ENCODE measurements at places on chromosomes 5 and 9.

- DNase-seq: no peak
These were observed 5.2 kb upstream of the RPL26L1 start for GRCh38 chr5:172953776-172954675.

GRCh38 chr5:178424810-178425177, 165.4 kb downstream of the COL23A1 start:
- DNase-seq: no peak

- no peak for DNase-seq
These were observed 32.4 kb downstream of the ABHD17B start for GRCh38 chr9:71878327-71879274.

GRCh38 chr9:80906728-80907127, 782.6 kb downstream of the TLE1 start:
- DNase-seq: no peak

GRCh38 chr5:100023536-100023935, 511.6 kb upstream of the FAM174A start:
- DNase-seq: no peak

DNA sequence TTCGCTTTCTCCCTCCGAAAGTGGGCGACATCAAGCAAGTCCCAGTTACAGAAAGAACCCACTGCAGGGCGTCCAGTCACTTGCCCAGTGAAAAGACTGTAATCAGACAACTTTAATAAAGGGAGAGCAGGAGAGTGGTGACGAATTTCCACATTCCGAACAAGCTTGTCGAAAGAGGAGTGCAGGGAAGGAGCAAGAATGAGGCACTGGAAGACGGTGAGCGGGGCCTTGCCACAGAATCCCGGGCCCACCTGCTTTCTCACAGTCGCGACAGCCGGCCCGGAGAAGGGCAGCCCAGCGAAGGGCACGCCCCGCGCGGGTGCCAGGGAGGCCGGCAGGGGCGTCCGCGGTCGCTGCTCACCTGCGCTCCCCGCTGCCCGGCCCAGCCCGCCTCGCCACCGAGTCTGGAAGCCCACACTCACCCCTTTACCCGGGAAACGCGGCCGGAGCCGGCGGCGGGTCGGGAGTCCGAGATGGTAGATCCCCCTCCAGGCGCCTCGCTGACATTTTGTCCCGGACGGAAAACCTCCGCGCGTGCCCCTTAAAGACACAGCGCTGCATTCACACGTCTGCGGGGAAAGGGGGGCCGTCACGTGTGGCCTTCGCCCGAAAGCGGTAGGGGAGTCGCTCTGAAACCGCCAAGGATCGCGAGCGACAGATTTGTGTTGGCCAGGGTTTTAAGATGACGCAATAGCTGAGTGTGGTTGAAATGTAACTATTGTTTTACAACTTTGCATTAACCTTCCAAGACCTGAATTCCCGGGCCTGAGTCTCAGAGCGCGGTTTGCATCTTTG, at the start of gene ZBED3:
Gene ZBED3, minus strand, starts transcription at position 597 of the 795 bp plus-strand sequence. CDS start 9,407 bp downstream, outside the sequence.
- peak; percentile 59 for DNase-seq

DNA sequence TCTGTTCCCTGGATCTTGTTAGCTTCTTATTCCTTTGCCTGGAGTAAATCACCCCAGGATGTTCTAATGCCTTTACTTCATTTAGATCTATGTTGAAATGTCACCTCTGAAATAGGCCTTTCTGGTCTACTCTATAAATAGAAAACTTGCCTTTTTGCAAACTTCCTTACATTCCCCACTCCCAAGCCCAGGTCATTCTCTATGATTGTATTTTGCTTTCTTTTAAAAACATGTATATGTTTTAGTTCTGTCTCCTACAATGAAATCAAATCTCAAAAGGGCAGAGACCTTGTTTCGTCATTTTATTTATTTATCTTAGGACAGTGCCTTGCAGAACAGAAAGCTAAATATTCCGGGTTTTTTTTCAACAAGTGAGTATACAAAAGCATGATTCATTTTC, 1657.7 kb upstream of the C9orf72 start:
- DNase-seq: no peak

DNA sequence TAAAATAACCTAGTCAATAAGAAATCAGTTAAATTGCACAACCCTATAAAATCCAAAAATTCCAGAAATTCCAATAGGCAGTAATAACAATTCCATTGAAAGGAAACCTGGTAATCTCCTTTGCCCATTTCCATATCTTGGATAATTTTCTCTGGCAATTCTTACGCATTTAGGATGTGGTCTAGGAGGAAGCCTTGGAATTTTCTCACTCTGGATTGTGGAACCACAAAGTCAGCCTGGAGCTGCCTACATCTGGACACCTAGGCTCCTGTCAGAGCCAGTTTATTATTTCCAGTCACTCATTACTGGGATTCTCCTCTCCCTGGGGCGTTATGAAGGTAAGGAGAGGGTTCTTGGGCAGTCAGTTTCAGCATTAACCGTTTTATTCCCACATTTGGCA, 40.3 kb upstream of the GNE start:
- no peak for DNase-seq

DNA sequence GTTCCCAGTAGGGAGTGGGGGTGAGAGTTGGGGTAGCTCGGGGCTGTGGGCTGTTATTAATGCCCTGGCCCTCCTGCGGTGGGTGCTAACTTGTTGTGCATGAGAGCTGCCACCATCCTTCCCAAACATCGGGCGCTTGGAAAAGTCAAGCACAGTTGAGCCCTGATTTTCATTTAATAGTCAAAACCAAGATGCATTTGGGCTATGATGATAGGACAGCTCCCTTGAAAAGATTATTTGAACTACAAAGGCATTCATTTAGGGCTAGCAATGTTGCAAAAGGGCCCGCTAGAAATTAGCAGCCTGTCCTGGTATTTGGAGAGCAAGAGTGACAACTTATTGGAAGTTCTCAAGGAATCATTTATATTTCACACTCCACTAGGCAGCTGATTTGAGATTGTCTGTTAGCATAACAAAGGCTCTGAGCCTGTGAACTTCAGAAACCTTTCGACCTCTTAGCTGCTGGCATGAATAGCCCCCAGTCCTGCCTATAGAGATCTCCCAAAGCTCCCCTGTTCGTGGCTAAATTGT, 128.2 kb upstream of the TMEM161B start:
- DNase-seq: no peak

DNA sequence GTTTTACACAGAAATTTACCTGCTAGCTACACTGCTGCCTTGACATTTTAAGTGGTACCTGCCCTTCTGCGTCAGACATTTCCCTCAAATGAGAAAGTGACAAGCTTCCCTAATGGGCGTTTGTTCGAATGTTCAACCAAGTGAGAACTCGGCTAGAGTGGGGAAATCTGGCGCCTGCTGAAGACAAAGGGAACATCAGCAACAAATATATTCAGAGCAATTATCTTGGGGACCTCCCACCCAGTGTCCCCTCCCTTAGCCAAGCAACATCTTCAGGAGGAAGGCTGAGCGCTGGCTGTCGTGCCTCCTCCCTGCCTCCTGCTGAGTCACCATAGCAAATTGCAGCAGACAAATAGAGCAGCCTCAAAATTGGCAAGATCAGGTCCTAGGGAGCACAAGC, 57.1 kb downstream of the MFAP3 start:
- no peak for DNase-seq

- DNase-seq: no peak
These were observed 9.9 kb downstream of the MLANA start for GRCh38 chr9:5900622-5901021.

GRCh38 chr5:36756848-36757247, 119.7 kb upstream of the NIPBL start:
- DNase-seq: no peak

- no peak for DNase-seq
These were observed 72.1 kb upstream of the ANKRD55 start for GRCh38 chr5:56305001-56305950.

- DNase-seq: no peak
These were observed 95.4 kb downstream of the HTR4 start for GRCh38 chr5:148558892-148559291.

DNA sequence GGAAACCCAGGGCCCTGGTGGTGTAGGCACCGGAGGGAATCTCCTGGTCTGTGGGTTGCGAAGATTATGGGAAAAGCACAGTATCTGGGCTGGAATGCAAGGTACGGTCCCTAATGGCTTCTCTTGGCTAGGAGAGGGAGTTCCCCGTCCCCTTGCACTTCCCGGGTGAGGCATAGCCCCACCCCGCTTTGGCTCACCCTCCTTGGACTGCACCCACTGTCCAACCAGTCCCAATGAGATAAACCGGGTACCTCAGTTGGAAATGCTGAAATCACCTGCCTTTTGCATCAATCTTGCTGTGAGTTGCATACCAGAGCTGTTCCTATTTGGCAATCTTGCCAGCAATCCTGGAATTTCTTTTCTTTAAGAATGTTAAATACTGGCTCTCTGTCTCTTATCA, 1429.1 kb downstream of the MAT2B start:
- DNase-seq: no peak

GRCh38 chr5:58462623-58463230, 2.8 kb upstream of the PLK2 start:
- DNase-seq: peak; percentile 17

GRCh38 chr9:70076678-70077077, 33.0 kb downstream of the MAMDC2 start:
- no peak for DNase-seq

DNA sequence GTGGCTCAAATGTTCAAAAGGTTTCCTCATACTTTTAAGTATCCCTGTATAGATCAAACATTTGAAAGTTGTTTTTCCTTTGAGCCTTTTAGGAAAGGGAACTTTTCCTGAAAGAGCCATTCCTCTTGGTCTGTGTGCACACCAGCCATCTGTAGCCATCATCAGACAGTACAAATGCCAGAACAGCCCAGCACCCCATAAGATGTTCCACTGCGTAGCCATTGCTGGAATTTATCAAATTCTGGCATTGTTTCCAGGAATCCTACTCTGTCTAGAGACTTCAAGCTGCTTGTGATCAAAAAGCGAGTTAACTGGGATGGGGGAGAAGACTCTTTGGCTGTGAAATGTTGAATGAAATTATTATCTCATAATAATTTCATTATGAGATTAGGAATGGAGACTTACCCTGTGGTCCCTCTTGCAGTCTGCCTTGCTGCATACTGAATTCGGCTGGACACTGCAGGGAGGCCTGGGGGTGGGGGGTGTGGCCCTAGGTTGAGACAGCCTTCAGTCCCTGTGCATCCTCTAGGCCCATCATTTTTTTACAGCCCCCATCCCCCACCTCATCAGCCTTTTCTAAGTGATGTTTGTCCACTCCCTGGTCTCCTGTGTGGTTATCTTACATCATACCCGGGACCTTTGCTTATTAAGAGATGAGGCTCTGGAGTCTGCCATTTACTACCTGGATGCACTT, 99.8 kb downstream of the RALGPS1 start:
- DNase-seq: no peak

DNA sequence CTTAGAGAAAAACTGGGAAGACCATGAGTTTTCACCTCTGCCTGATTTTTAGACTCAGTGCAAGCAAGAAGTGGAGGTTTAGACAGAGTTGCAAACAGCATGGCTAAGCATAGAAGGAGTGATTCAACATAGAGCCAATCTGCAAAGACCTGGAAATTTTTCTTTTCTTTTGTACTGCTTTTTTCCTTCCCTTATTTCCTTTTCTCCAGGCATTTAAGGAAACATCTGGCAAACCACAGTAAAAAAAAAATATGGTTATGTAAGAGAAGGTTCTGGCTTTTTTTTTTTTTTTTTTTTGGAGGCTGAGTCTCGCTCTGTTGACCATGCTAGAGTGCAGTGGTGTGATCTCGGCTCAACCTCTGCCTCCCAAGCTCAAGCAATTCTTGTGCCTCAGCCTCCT, 16.6 kb upstream of the DCAF12 start:
- no peak for DNase-seq

- peak; percentile 32 for DNase-seq
These were observed 931 bp downstream of the FAM219A start for GRCh38 chr9:34457266-34458012.

DNA sequence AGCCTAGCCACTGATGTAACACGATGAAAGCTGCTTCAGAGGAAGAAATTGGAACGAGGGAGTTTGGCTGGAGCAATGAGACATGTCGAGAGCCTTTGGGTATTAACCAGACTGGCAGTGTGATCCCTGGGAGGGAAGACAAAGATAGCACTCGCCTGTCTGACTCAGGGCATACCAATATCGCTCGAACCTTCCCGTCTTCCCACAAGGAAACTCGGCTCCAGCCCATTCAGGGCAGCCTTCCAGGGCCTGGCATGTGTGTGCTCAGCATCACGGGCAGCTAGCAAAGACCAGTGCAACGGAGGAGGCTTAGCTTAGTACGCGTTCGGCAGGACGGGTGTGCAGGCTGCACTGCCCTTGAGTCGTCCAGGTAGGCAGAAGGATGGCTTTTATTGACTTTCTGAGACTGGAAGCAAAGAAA, 356.9 kb upstream of the WWC1 start:
- DNase-seq: no peak

- no peak for DNase-seq
These were observed 820.5 kb downstream of the PTPRD start for GRCh38 chr9:9792144-9792857.

DNA sequence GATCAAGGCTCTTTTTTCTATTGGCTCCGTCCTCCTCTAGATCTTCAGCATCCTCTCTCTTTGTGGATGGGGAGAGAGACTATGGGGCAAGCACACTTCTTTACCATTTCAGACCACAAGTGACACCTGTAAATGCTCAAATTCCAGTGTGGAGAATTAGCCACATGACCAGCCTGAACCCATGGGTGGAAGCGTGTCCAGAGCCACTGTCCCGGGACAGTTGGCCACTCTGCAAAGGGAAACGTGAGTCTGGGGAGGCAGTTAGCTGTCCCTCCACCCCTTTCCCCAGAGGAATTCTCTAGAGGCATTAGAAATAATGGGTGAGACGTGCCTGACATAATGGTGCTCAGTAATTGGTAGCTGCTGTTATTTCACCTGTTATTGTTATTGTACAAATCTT, 40.9 kb downstream of the AMBP start:
- DNase-seq: no peak

- DNase-seq: no peak
These were observed 13.7 kb upstream of the RHOBTB3 start for GRCh38 chr5:95717439-95717838.

GRCh38 chr9:89564346-89564878, 40.4 kb upstream of the GADD45G start:
- DNase-seq: no peak

- peak; percentile 64 for DNase-seq
These were observed 6.4 kb upstream of the ST6GALNAC6 start for GRCh38 chr9:127905788-127906191.

DNA sequence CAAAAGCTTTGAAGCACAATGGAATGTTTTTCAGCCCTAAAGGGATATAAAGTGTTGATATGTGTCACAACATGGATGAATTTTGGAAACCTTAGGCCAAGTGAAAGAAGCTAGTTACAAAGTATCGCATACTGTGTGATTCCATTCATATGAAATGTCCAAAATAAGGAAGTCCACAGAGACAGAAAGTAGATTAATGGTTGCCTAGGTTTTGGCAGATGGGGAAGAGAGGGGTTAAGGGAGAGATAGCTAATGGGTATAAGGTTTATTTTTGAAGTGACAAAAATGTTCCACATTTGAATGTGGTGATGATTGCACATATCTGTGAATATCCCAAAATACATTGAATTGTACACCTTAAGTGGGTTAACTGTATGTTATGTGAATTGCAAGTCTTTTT, 57.5 kb upstream of the MCCC2 start:
- no peak for DNase-seq

Data from activated naive CD8-positive, alpha-beta T cell treated with anti-CD3 and anti-CD28 coated beads, Interleukin-2, amount 50 U/mL, for 24 hours (primary cell).